ENCODE measurements at places on chromosomes 6 and 20.
A peak's percentile ranks its signal among the peaks of the same experiment; 100 is the strongest.

DNA sequence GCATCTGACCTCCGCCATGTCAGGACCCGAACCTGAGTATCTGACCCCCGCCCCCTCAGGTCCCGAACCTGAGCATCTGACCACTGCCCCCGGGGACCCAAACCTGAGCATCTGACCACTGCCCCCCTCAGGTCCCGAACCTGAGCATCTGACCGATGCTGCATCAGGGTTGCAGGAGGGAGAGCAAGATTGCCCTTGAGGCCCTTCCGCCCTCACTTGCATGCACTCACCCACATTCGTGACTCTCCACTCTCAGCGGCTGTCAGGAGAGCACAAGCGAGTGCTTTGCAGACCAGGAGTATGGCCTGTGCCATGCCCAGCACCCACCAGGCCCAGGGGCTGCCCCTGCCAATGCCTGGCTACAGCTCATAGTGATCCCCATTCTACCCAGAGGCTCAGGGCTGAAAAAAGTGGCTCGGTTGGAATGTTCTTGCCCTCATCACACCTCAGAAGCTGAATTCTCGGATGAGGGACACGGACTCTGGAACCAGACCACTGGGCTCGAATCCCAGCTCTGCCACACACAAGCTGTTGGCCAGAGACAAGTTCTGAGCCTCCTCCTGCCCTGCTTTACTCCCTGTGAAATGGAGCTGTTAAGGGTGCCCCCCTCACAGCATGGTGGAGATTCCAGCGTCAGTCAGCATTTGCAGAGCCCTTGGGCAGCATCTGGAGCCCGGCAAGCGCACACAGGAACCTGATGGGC, 82.1 kb downstream of the DLL1 start:
- no peak for DNase-seq

DNA sequence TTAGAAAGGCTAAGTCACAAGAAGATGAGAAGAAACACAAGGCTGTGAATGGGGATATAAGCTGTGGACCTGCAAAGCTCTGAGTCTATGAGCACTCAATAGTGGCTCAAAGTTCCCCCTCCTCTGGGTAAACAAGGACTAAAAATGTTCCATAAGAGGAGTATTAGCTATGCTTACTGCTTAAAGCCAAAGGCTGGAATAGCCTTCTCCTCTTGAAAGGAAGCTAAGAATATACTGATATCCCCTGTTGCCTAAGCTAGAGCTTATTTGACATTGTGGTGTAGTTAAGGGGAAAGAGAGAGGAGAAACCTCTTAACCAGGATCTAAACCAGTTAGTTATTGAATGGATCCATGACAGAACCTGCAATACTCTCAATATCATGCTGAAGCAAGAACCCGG, 45.8 kb downstream of the NOL7 start:
- no peak for DNase-seq

- no peak for DNase-seq
Observed at GRCh38 chr6:142302421-142303175, 791 bp downstream of the ADGRG6 start.

DNA sequence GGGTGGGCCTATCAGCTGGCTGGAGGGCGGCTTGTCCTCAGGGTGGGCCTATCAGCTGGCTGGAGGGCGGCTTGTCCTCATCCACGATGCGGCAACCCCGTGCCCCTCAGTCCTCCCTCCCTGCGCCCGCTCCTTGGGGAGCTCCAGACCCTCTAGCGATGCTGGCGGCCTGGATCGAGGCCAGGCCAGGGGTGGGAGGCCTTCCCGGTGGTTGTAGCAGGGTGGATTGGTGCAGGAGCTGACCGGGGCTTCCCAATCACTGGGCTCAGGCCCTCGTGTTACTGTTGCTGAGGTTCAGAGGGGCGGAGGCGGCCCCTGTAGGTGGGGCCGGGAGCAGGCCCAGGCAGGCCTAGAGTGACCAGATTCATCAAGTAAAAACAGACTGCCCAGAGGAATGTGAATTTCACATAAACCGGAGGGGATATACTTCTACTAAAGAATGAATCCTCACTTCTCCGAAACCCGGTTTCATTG, 8.8 kb downstream of the SLC17A9 start:
- no peak for DNase-seq

GRCh38 chr6:8335381-8335780, 100.0 kb downstream of the SLC35B3 start:
- DNase-seq = no peak

DNA sequence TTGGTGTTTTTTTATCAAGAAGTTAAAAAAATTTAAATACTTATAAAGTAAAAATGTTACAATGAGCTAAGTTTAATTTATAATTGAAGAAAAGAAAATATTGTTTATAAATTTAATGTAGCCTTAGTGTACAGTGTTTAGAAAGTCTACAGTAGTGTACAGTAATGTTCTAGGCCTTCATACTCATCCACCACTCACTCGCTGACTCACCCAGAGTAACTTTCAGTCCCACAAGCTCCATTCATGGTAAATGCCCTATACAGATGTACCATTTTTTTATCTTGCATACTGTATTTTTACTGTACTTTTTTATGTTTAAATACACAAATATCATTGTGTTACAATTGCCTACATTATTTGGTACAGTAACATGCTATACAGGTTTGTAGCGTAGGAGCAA, 26.0 kb downstream of the HTR1E start:
- no peak for DNase-seq

- DNase-seq = no peak
Observed at GRCh38 chr6:3164388-3164787, 7.0 kb upstream of the TUBB2A start.

DNA sequence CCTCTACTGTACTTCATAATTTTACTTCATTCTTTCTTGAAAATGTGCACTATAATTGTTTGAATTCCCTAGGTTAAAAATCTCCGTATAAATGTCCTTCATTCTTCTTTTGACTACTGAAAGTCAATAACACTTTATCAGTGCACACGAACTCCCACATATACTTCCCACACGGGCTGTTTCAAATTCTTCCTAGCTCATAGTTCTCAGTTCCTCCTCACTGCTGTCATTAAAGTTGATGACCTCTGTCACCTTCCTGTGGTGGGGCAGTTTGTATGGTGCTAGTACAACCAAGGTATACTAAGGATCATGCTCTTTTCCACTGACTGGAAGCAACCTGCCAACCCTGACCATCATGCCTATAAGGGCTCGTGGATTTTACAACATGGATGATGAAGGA, 40.0 kb upstream of the CD2AP start:
- DNase-seq = no peak

DNA sequence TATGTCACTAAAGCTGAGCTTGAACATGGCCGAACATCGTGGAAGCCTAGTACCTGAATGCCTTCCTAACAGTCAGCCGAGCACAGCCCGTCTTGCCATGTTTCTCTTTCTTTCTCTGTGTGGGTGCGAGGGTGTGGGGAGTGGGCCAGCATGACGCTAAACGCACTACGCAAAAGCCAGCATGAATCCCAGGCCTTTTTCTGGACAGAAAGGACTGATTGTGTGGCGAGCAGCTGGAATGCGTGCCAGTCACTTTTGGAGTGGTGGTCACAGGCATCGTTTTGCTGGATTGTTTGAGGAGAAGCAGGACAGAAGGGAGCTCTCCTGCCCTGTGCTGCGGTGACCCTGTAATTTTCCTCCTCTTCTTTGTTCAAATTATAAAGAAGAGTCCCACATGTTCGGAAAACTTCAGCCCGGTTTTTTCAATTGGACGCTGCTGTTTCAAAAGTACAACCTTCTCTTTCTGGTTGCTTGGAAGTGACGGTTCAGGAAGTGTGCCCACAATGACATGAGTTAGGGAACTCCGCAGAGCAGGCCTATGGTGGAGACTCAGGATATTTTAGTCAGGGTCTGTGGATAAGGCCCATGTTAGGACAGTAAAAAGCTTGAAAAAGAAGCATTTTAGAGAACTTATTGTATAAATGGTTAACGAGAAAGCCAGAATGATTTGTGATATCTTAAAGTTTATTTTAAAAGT, 54.3 kb downstream of the PDE7B start:
- DNase-seq = no peak

GRCh38 chr6:165042912-165043311, 266.5 kb downstream of the C6orf118 start:
- DNase-seq = no peak

- DNase-seq = peak; percentile 12
Observed at GRCh38 chr6:105994118-105994590, 92.0 kb upstream of the PRDM1 start.

DNA sequence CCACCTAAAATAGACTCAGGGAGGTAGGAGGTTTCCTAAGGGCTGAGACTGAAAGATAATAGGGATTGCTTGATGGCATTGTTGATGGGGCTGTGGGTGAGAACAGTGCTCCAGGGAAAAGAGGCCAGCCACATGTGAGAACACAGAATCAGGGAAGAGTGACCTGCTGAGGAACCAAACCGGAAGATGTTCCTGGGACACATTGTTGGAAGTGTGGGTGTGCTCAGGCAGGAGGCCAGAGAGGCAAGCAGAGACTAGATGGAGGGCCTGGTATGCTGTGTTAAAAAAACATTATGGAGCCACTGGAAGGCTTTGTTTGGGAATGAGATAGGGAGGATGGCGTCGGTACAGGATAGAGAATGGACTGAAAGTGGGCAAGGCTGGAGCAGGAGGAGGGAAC, 23.3 kb downstream of the RNF144B start:
- no peak for DNase-seq

DNA sequence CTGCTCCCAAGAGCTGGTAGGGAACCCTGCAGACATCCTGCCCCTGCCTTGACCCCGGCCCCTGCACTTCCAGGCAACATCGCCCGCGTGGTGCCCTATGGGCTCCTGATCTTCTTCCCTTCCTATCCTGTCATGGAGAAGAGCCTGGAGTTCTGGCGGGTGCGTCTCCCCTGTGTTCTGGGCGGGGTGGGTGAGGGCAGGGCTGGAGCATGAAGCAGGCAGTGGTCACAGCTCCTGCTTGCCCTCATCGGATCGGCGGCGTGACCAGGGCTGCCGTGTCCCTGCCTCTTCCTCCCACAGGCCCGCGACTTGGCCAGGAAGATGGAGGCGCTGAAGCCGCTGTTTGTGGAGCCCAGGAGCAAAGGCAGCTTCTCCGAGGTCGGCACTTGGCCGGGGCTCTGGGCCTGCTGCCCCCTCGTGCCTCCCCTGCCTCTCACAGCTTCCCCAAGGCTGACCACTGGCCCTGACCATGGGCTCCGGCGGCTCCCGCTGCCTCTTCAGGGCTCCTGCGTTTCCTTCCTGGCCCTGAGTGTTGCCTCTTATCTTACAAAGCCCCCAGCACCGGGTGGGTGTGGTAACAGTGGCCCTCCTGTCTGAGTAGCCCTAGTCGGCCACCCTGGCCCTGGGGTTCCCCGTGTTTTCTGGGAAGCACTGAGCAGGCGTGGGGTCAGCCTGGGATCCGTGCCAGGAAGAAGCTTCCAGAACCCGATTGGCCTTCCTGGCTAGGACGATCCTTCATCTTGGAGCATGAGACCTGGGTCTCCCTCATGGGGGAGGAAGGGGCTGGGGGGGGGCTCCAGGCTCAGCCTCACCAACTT, 8.0 kb upstream of the TNFRSF6B start:
- no peak for DNase-seq

DNA sequence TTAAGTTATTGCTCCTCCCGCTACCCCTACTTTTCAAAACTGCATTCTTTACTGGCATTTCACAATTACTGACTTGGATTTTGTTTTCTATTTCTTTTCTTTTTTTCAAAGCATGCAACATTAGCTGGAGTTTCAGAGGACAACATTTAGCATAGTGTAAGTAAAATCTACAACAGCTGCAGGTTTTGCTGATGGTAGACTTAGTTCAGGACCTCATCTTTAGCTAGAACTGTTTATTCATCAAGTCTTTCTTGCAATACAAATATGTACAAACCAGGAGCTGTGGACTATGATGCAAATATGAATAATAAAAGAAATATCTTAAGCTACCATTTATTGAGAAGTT, 728 bp upstream of the CEP162 start:
- no peak for DNase-seq

DNA sequence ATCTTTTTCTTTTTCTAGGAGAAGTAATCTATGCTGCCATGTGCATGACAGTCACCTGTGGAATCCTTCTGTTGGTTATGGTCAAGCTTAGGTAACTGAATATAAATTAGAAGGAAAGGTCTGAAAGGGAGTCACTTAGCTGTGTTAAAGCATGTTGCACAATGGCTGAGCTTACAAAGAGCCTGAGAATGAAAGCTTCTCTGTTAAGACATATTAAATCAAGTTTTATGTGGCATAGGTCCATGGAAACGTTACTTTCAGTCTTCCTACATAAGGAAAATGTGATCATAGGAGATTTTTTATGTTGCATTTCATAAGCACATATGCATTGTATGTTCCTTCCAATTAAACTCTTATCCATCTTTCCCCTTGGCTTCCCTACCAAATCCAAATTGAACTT, 72.1 kb downstream of the GFRAL start:
- DNase-seq = no peak

DNA sequence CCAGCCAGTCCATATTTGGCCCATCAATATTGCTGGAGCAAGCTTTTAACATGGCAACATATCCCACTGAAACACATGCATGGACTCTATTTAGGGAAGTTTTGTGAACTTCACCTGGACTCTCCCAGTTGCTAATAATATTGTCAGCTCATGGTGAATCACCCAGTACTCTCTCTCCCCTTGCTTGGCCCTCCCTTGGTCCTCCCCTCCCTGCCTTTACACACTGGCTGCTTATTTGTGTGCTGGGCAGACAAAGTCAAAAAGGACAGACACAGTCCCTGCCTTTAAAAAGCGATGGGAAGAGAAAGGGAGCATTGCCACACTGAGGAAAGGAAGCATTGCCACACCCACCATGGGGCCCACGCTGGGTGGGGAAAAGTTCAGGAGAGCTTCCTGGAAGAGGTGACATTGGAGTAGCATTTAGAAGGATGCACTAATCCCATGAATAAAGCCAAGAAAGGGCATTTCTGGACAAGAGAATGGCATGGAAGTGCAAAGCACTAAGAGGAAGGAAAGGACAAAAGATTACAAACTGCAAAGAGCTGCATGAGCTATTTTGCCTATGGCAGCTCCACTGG, 143.4 kb upstream of the EXOC2 start:
- no peak for DNase-seq

DNA sequence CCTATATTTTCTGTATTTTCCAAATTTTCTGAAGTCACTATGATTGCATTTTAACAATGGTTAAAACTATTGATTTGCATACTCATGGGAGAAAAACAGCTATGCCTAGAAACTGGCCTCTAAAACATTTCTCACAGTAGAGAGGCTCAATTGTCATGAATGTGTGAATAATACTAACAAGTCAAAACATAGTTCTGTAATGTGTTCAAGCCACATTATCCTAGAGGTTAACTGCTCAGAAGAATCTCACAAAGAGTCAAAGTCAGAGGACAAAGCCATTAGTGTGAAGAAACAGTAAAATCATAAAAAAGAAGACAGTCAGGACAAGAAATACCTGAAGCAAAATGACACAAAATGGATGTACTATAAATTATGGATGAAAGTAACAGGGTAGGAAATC, 12.5 kb upstream of the ALDH8A1 start:
- DNase-seq = no peak

GRCh38 chr20:14664101-14664500, 326.7 kb upstream of the FLRT3 start:
- no peak for DNase-seq

- no peak for DNase-seq
Observed at GRCh38 chr6:87710090-87710489, 8.1 kb upstream of the AKIRIN2 start.

Data from fibroblast of skin of left biceps (primary cell).